ENCODE measurements at places on chromosomes 3 and 15.

- no peak for DNase-seq
Observed at GRCh38 chr3:167749728-167750127, 14.2 kb downstream of the SERPINI1 start.

GRCh38 chr3:124986192-124987143 lies 51.9 kb upstream of the MUC13 start:
- peak; percentile 39 for DNase-seq

DNA sequence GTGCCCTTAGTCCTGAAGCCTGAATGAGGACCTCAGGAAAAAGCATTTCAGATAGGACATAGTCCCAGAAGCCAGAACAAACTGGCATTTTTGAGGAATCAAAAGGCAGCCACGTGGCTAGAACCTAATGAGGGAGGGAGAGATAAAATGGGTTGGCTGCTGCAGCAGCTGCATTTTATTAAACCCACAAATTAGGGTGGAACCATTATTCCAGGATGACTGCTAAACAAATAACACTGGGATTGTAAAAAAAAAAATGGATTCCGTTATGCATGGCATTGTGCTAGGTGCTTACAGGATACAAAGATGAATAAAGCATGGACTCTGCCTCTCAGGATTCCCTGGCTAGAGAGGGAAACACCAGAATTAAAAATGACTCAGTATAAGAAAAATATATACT lies 141.5 kb downstream of the SATB1 start:
- no peak for DNase-seq

DNA sequence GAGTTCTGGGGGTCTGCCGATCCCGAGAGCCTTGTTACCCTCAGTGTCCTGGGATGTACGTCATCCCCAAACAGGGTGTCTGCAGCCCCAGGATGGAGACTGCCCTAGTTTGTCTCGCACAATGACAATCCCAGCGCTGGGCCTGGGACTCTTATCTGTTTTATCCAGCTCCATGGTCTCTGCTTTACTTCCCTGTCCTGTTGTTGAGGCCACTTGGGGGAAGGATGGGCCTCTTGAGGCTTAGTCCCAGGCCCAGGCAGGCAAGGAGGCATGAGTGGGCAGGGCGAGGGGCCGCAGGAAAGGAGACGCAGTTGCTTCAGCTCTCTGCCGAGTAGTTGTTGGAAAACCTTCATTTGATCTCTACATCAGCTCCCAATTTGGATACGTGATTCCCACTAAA lies 17.4 kb downstream of the SMAD6 start:
- DNase-seq, result no peak

GRCh38 chr15:60720493-60721256 lies 241.7 kb upstream of the ICE2 start:
- no peak for DNase-seq
